ENCODE measurements at places on chromosomes 1 and 21.
A peak's percentile ranks its signal among the peaks of the same experiment; 100 is the strongest.

- no peak for DNase-seq
Observed at GRCh38 chr1:222331765-222332164, 216.1 kb downstream of the HHIPL2 start.

GRCh38 chr1:227185291-227185690 lies 133.0 kb downstream of the CDC42BPA start:
- DNase-seq, result no peak

DNA sequence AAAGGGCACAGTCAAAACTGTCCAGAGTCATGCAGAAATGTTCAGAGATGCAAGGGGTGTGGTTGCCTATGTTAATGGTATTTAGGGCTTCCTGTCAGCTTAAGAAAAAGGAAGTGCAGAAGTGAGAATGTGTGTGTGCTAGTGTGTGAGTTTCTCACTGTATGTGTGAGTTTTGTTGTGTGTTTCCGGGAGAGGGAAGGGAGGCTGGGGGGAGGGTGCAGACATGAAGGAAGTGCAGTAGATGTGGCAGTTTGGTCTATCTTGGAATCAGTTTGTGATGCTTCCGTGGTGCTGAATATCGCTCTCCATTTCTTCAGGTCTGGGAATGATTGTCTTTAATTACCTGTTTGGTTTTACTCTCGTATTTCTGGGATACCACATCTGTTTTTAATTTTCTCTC lies 16.5 kb upstream of the ATP6V1G3 start:
- peak; percentile 34 for DNase-seq

DNA sequence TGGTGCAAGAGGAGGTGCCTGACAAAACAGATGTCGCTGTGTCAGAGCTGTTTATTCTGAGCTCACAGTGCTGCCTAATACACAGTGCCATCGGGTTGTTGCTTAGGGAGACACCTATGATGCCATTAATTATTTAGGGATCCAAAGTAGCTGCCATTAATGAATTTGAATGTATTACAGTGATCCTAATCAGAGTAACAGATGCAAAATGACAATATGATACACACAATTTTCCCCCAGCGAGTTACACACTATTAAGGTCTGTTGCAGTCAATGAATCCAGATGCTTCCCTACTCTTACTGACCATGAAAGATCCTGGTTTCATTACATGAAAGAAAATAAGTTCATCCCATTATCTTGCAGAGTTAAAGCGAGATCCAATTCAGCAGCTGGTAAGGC lies 91.3 kb downstream of the RWDD3 start:
- no peak for DNase-seq

GRCh38 chr1:203477748-203478147 lies 2.1 kb downstream of the PRELP start:
- DNase-seq, result no peak

DNA sequence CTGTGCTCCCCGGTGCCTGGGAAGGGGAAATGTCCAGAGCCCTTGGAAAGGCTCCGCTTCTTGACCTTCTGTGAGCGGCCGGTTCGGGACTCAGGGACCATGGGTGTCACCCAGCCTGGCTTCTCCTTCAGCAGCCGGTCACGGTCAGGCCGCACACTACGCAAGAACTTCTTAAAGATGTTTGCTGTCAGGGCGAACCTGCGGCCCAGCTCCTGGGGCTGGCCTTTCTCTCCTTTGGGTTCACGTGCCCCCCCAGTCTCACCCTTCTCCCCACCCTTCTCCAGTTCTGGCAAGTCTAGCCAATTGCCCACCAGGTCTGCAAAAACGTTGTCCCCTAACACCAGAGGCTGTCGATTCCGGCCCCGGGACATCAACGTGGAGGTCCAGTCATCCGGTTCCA lies 12.1 kb downstream of the INKA2 start:
- no peak for DNase-seq

DNA sequence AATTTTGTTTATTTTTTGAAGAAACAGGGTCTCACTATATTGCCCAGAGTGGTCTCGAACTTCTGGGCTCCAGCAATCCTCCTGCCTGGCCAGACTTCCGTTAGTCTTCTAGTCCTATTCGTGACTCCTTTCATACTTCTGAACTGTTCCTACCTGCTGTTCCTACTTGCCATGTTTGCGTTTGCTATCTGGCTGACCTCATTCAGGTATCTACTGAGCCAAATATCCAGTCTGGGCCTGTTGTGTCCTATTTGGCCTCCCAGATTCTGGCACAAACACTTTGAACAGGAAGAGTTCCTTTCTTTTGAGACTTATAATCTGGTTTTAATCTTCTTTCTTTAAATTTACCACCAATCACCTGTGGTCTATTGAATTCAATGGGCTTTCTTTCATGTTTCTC lies 6.9 kb upstream of the NR1I3 start:
- DNase-seq, result no peak

DNA sequence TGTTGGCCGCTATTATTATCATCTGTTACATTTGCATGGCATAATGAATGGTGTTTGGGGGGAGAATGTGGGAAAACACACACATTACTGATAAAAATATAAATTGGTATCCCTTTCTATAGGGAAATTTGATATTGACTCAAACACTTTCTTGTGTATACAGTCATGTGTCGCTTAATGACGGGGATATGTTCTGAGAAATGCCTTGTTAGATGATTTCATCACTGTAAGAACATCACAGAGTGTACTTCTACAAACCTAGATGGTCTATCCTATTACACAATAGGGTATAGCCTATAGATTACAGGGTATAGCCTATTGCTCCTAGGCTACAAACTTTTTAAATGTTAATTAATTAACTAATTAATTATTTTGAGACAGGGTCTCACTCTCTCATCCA lies 67.2 kb upstream of the B3GALNT2 start:
- no peak for DNase-seq

DNA sequence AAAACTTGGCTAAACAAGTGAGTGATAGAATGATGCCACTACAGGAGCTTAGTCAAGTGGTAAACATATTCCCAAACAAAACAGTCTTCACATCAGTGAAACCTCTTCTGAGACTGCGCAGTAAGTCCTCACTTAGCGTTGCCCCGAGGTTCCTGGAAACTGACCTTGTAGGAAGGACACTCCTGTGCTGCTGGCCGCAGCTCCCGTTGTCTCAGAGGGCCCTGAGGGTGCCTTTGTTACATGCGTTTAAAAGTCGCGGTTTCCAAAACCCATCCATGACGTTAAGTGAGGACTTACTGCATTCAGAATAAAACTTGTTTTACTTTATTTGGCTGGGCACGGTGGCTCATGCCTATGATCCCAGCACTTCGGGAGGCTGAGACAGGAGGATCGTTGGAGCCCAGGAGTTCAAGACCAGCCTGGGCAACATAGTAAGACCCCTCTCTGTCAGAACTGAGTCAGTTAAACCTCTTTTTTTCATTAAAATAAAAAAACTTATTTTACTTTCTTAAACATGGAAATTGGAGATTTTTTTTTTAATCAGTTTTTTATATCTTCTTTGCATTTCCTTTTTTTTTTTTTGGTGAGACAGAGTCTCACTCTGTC lies 36.0 kb upstream of the DIP2A start:
- DNase-seq, result no peak

DNA sequence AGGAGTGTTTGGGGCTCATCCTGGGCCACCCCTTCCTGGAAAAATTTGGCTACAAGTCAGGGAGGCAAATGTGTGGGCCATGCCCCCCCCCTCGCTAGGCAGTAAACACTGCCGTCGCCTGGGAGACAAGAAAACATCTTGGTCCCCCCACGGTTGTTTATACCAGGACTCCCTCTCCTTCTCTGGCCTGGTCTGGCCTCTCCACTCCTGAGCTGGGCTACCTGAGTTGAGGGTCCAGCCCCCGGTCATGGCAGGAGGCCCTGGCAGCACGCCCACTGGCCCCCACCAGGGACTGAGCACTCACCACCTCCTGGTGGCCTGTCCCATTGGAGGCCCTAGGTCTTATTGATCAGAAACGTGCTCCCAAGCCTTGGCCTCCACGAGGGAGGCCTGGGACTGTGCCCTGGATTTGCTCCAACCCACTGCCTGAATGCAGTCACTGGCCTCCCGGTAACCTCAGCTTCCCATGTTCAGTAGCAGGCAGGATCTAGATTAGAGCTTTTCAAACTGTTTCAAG lies 15.8 kb downstream of the KCNQ4 start:
- no peak for DNase-seq

DNA sequence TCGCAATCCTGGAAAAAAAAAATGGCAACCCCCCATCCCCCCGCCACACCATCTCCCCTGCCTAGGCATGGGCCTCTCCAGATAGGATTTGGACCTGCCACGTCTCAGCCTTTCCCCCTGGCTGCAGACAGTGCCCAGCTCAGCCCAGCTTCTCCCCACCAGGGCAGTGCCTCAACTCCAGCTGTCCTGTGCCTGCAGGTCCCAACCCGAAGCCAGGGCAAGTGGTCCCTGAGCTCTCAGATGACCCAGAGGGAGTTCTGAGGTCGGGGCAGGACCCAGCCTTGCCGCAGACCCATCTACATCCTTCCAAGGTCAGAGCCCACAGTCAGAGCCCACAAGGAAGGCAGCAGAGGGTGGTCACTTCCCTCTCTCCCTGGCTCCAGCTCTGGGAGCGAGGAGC lies 86.7 kb upstream of the POU3F1 start:
- DNase-seq, result no peak

DNA sequence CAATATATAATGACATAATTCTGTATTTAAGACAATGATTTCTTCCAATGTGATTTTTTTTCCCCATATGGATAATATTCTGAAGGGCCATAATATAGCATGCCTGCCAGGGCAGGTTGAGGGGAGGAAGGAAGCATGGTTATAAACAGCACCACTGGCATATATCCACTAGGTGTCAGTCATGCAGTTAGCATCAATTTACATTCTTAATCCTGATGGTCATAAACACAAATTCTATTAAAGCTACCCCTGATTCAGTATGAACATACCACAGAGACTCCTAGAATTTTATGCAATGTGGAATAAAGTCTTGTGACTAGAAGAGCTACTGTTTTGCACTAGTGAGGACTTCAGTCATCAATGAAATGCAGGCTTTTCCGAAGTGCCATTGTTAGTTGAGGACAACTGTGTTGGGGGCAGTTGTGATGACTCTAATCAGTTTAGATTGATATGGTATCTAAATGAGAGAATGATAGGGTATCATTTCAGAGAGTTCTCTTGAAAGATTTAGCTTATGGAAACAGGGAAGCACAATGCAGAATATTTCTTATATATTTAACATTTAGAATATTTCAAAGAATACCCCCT lies 342.7 kb upstream of the NR5A2 start:
- no peak for DNase-seq

DNA sequence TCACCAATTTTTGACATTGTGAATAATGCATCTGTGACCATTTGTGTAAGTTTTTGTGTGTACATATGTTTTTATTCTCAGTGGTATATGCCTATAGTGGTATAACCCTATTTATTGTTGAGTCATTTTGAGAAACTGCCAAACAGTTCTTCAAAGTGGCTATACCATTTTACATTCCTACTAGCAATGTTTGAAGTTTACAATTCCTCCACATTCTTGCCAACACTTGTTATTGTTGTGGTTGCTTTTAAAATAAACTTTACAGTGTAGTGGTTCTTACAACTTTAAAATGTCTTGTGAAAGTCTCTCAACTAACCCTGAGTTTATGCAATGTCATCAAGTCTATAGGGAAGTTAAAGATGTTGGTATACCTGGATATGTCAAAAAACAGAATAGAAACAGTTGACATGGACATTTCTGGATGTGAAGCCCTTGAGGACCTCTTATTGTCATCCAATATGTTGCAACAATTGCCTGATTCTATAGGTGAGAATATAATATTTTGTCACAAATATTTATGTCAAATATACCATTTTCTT lies 219.4 kb downstream of the LRRC40 start:
- no peak for DNase-seq

GRCh38 chr21:45586289-45586858 lies 44.1 kb upstream of the SLC19A1 start:
- DNase-seq, result no peak

DNA sequence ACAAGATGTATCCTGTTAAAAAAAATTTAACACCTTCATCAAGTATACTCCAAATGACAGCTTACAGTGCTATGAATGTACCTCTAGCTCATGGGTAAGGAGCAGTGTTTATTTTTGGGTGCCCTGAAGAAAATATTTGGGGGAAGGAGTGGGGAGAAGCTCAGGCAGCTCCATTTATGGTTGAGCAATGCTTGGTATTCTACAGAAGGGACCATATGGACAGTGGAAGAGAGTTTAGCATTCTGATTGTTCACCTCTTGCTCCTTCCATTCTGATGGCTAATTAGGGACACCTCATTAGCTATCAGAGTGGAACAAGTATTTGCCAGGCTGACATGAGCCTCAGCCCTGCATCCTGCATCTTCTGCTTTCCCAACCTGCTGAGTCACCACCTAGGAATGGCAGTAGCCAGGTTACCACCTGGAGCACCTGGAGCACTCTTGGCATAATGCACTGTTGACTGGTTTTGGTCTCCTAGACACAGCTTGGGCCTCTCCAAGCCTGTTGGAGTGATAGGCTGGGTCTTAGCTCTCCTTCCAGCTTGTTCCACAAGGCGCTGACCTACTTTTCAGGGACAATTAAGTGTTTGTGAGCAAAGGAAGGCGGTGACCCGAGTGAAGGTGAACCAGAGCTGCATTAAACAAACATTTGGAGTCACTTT lies 62.0 kb upstream of the MACF1 start:
- no peak for DNase-seq

GRCh38 chr1:115282807-115283208 lies 55.2 kb downstream of the NGF start:
- DNase-seq, result no peak

DNA sequence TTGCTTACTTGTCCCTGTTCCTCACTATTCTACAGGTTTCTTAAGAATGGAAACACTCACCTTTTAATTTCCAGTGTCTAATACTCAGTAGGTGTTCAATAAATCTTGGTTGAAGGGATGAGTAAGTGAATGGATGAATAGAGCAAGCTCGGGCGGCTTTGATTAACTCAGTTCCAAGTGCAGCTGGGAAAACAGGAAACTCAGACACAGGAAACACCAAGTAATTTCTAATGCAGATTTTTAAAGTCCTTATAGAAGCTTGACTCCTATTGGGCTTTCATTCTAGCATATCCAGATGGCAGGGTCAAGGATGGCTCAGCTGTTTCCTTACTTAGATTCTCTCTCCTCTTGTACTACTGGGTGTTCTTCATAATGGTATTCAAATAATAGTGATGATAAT lies 14.0 kb downstream of the CAMK1G start:
- no peak for DNase-seq

- no peak for DNase-seq
Observed at GRCh38 chr1:151238467-151238739, 16.1 kb upstream of the PSMD4 start.

DNA sequence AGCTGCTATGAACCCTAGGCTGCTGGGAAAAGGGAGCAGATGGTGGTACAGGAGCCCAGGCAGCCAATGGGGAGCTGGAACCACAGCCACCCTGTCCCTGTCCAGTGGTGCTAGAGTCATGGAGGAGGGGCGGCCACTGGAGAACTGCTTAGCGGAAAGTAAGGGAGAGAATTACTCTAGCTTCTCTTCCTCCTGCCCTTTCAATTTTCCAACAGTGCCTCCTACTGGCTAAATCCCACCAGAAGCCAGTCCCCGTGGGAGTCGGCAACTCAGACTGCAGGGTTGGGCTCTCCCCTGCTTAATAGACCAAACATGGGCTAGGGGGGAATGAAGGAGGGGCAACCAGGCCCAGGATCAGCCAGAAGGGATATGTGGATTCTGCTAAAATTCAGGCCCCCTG lies 154.5 kb downstream of the ACTL8 start:
- DNase-seq, result no peak

- DNase-seq, result no peak
Observed at GRCh38 chr1:162605225-162605927, 26.9 kb upstream of the DDR2 start.
